MV-4-11 (cell line): ENCODE measurements at places on chromosomes 11 and 22.

DNA sequence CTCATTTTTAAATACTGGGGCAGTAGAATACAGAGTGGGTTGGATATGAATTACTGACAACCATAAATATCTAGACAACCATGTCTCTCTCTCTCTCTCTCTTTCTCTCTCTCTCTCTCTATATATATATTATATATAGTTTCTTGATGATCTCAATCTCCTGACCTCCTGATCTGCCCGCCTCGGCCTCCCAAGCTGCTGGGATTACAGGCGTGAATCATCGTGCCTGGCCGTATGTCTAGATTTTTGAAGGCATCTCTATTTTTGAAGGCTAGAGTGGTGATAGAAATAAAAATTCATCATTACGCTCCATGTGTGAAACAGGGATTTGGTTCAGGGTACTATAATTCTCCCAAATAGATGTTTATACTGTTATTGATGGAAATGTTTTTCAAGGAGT, 84.1 kb downstream of the DDX10 start:
- no peak for DNase-seq

DNA sequence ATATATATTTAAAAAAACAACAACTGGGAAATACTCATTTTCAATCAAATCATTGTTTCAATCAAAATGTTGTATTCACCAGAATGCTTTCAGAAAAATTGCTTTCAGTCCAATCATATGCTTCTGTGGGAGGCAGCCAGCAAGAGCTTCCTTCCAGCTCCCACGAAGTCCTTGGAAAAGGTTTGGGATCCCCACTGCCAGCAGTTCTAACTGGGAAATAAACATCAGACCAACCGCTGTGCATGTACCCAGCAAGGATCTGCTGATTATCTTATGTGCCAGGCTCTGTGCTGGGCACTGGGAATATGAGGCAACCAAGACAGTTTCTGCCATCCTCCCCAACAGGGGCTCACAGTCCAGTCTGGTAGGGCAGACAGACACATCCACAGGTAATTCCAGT, 10.8 kb downstream of the RPS13 start:
- no peak for DNase-seq

DNA sequence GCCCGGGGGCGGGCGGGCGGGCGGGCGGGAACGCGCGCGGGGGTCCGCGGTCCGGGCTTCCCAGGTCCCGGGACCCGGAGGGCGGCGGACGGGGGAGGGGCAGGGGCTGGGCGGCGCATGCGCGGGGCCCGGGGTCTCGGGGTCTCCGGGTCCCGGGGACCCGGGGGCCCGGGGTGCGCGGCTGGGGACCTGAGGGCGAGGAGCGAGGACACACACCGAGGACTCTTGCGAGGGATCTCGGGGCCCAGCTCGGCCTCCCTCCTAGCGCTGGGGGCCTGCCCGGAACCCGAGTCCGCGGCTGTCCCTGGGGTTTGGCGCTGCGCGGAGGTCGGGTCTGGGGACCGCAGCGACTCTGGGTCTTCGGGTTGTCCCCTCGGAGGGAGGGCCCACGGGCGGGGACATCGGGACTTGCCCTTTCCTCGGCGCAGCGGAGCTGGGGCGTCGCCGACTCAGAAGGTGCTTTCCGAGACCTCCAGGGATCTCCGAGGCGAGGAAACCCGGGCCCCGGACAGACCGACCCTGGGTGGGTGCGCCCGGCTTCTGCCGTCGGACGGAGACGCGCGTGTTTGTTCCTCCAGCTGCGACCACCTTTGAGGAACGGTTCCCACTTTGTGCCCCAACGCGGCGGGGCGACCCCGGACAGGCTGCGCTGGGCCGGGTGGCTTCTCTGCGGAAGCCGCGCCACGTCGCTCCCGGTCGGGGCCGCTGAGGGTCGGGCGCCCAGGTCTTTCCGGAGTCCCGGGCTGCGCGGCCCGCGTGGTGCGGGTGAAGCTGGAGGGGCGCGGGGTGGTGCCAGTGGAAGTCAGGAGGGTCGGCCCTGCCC, 540 bp downstream of the PPARA start:
- DNase-seq: no peak

- DNase-seq: no peak
These were observed 9.6 kb downstream of the SSTR3 start for GRCh38 chr22:37202716-37203115.

GRCh38 chr22:32613773-32614392, 139.3 kb downstream of the FBXO7 start:
- DNase-seq: no peak

GRCh38 chr11:65366340-65366773, 11.8 kb downstream of the TIGD3 start:
- peak; percentile 72 for DNase-seq
